BJ (cell line): ENCODE measurements at places on chromosomes 1 and 21.

GRCh38 chr1:115275216-115275615 lies 62.8 kb downstream of the NGF start:
- DNase-seq, result no peak

GRCh38 chr21:34080710-34081109 lies 7.3 kb downstream of the MRPS6 start:
- no peak for DNase-seq

GRCh38 chr1:16094453-16095158 lies 21.2 kb upstream of the FAM131C start:
- no peak for DNase-seq

- no peak for DNase-seq
Observed at GRCh38 chr1:55959136-55959548, 620.2 kb downstream of the PLPP3 start.

- no peak for DNase-seq
Observed at GRCh38 chr1:24966724-24967346, 36.8 kb upstream of the RUNX3 start.

- peak; percentile 86 for DNase-seq
Observed at GRCh38 chr1:162632217-162632666, at the start of gene DDR2. Gene DDR2, plus strand, starts transcription at chr1:162632464. Its CDS starts 86,600 bp downstream, at chr1:162719064.

- no peak for DNase-seq
Observed at GRCh38 chr1:232451506-232451905, 178.4 kb downstream of the SIPA1L2 start.

GRCh38 chr1:151143986-151144385 lies 2.4 kb downstream of the SEMA6C start:
- no peak for DNase-seq

DNA sequence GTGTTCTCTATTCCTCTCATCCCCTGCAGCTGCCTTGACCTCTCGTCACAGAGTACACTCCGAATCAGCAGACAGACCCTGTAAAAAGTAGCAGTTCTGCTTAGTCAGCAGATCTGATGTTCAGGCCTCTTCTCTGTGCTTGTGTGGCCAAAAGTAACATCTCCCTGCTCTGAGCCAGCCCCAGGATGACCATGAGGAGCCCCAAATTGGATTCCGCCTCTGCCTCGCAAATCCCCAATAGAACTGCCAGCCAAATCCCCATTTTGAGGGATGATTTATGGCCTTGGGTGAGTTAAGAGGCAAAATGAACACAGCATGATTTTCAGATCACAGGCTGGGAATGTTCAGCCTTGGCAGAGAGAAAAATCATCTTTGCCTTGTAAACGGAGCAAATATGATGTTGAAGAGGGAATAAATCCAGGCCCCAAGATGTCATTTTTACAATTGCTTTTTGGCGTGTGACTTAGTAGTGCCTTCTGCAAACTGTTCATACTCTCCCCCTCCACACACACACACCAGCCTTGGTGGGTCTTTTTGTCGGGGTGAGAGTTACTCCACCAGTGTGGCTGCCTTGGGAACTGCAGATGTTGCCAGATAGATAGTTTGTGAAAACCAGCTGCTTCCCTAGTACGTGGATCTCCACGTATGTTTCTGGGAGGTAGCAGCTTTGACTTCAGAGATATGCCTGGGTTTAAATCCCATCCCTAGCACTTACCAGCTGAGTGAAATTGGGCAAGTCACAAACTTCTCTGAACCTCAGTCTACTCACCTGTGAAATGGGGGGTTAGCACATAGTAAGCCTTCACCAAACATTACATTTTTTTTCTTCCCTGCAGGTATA lies 77.8 kb downstream of the MAN1C1 start:
- DNase-seq, result peak; percentile 55

DNA sequence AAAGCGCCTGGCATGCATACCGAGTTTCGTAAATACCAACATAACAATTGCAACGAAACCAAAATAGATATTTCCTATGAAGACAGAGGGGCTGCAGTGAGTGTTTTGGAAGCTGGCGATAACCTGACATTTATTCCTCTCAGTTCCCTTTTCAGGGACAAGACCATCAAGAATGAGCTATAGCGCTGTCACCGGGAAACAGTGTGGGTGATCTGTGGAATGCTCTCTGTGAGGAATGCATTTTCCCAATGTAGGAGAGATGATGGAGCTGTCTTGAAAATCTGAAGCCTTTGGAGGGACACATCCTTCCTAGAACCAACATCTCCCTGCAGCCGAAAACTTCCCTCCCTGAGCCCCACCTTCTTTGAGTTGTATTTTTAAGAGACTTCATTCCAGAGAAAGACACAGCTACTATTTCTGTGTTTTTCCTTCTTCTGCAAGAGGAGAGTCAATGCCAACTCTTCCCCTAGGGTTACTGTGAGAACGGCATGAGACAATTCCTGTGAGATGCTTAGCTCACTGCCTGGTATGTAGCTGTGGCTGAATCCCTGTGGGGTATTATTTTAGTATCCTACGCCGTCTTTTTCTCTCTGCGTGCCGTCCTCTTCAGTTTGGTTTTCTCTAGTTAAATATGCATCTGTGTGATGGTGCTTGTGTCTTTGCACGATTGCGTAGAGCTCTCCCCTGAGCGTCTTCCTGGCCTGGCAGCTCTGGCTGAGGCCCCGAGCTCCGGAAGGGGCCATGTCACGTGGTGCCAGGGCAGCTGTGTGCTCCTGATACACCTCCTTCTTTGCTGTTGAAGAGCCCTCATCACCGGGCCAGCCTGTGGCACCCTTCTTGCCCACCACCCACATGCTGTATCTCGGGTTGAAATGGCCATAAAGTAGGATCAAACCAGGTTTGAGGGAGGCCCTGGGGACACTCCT lies 45.2 kb downstream of the AJAP1 start:
- peak; percentile 19 for DNase-seq

DNA sequence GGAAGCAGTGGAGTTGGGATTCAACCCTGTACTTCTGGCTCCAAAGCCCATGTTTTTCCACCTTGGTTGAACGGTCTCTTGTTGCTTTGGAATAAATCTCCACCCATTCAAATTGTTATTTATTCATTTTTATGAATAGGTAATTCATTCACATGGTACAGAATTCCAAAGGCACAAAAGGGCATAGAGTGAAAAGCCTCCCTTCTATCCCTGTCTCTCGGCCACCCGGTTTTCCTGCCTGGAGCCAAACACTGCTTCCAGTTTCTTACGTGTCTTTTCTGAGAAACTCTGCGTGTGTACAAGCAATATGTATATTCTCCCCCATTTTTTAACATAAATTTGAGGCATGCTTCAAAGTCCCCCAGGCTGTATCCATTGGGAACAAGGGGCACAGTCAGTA lies 3.9 kb downstream of the EXTL1 start:
- DNase-seq, result no peak

DNA sequence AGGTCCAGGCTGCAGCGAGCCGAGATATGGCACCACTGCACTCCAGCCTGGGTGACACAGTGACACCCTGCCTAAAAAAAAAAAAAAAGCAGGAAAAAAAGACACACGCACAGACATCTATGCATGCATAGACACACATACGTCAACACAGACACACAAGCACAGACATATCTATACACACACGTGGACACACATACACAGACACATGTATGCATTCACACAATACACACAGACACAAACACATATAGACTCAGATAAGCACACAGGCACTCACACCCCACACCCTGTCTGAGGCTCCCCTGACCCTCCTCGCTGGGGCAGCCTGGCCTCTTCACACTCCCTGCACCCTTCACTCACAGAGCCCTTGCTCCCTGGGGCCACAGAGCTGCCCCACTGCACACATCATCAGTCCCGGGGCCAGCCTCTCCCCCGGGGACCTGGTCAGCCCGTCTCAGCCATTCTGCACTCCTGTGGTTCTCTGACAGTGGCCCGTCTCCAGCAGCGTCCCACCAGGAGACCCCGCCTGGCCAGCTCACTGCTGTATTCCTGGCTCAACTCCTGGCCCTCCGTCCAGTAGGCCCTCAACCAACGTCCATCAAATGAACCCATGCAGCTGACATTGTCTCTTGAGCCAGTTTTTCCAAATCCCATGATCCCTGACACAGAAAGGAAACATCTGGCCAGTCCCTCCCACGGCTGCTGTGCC lies 4.6 kb upstream of the PRKCZ start:
- no peak for DNase-seq

- no peak for DNase-seq
Observed at GRCh38 chr1:211485480-211485857, 6.5 kb downstream of the RD3 start.

- DNase-seq, result peak; percentile 83
Observed at GRCh38 chr1:229507951-229508822, at the start of gene NUP133. Gene NUP133, minus strand, starts transcription at chr1:229508341. Its CDS starts 92 bp downstream, at chr1:229508249.

- no peak for DNase-seq
Observed at GRCh38 chr1:22133247-22133930, 9.5 kb downstream of the WNT4 start.

GRCh38 chr1:226625326-226625725 lies 76.8 kb downstream of the STUM start:
- DNase-seq, result no peak

- no peak for DNase-seq
Observed at GRCh38 chr1:40857737-40858136, 4.4 kb downstream of the CITED4 start.

DNA sequence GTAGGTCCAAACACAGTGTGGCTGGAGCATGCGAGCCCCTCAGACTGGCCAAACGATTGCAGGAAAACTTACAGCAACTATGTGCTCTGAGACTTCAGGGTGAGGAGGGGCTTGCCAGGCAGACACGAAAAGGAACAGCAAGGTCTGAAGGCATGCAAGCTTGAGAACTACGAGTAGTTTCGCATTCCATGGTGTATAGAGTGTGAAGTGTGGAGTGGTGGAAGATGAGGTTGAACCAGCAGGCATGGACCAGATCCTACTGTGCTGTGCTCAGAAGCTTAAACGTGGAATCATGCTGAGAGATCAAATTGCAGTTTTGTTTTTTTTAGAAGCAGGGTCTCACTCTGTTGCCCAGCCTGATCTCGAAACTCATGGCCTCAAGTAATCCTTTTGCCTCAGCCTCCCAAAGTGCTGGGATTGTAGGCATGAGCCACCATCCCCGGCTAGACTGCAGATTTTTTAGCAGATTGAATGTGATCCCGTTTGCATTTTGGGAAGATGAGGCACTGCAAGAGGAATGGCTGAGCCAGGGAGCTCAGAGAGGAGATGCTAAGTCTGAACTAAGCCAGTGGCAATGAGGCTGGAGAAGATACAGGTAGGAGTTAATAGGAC lies 5.1 kb upstream of the TFAP2E start:
- DNase-seq, result no peak

DNA sequence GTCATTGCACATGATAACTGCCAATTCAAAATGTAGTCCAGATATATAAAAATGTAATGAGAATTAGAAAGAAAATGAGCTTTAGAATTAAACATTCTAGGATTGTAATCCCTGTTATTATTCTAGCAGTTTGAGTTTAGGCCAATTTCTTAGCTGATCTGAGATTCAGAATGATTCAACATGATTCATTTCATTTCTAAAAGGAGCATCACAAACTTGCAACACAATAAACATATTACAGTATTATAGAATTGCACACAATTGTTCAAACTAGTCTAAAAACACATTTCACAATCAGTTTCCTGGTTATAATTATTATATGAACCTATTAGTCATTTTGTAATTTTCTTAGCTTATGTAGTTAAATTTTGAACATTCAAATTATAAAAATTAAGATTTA lies 43.3 kb upstream of the TSHB start:
- no peak for DNase-seq

GRCh38 chr1:119626011-119626545 lies 22.0 kb downstream of the ZNF697 start:
- DNase-seq, result no peak

GRCh38 chr21:42022091-42022430 lies 11.9 kb upstream of the ZBTB21 start:
- DNase-seq, result no peak

GRCh38 chr21:37407719-37408420 lies 41.3 kb downstream of the DYRK1A start:
- no peak for DNase-seq

DNA sequence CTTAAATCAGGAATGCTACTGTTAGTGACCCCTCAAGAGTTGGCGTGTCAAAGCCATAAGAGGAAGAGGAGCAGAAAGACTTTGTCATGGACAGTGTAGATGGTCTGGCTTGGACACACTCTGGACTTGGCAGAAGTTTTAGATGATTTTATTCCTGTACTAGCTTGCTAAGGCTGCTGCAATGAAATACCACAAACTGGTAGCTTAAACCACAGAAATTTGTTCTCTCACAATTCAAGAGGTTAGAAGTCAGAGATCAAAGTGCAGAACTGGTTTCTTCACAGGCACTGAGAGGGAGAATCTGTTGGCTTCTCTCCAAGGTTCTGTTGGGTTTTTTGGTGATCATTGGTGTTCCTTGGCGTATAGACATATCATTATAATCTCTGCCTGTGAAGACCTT lies 869.8 kb upstream of the B3GALT2 start:
- DNase-seq, result no peak

- no peak for DNase-seq
Observed at GRCh38 chr1:195053478-195053877, 1554.8 kb downstream of the KCNT2 start.

GRCh38 chr1:210328032-210328745 lies 513 bp upstream of the HHAT start:
- no peak for DNase-seq

GRCh38 chr1:53661496-53661895 lies 77.5 kb downstream of the GLIS1 start:
- DNase-seq, result no peak

- DNase-seq, result no peak
Observed at GRCh38 chr1:198788561-198789064, 149.8 kb downstream of the PTPRC start.

- no peak for DNase-seq
Observed at GRCh38 chr1:89844860-89845259, 24.0 kb downstream of the LRRC8D start.
